ENCODE measurements at places on chromosomes 4 and X. TPM values are rescaled to one million over a fixed set of nuclear protein-coding genes. Genes with fewer than 3 reads are reported as not detected.

The PAGE2B gene
- total RNA-seq = not detected

The CXorf49B gene
- not detected for total RNA-seq

The CLIC2 gene
- 0.50 TPM for total RNA-seq

The SULT1E1 gene
- 18.2 TPM for total RNA-seq

The DOK7 gene
- total RNA-seq = 7.8 TPM

The TLR7 gene
- not detected for total RNA-seq

The MAGEA2 gene
- total RNA-seq = not detected

The PASD1 gene
- total RNA-seq = not detected

The PDE6B gene
- total RNA-seq = not detected

The CCSER1 gene
- total RNA-seq = 12.0 TPM

The OPRPN gene
- not detected for total RNA-seq

The MSANTD1 gene
- total RNA-seq = 1.0 TPM

The TLR3 gene
- 6.0 TPM for total RNA-seq

Measured in mammary epithelial cell (primary cell).